ENCODE measurements at places on chromosomes 1 and 21.

GRCh38 chr1:35120458-35121133, 41.4 kb downstream of the ZMYM1 start:
- no peak for DNase-seq

DNA sequence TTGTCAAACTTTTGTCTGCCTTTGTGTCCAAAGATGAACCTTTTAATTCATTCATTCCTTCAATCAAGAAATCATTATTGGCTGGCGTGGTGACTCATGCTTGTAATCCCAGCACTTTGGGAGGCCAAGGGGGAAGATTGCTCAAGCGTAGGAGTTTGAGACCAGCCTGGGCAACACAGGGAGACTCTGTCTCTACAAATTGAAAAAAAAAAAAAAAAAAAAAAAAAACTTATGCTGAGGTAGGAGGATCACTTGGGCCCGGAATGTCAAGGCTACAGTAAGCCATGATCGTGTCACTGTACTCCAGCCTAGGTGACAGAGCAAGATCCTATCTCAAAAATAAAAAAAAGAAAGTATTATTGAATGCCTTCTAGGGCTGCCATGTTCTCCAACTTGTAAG, 51.3 kb upstream of the CXADR start:
- DNase-seq: no peak

- DNase-seq: no peak
These were observed 90.8 kb downstream of the USH2A start for GRCh38 chr1:216332462-216332861.

DNA sequence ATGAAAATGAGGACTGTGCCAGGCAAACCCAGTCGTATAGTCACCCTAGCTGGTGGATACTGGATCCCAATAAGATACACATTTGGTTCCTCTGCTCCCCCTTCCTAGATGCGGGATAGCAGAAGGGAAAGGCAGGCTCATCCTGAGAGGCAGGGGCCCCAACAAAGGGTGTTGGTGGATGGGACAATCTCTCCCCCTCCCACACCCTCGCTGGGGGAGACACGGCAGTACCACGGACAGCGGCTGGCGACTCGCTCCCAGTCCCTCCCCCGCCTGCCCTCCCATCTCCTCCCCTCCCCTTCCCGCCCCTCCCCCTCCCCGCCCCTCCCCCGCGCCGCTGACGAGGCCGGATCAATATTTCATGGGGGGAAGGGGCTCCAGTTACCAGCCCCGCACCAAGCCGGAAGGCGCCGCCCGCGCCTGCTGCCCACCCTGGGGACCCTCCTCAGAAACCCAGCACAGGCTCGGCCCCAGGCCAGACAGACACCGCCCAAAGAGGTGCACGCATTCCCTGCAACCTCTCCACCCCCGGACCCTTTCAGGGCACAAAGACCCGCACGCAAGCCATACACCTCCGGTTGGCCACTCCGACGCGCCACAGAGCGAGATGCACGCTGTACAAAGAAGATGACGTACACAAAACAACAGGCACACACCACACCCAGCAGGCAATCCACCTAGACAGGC, 11.5 kb downstream of the RIMS3 start:
- DNase-seq: no peak

DNA sequence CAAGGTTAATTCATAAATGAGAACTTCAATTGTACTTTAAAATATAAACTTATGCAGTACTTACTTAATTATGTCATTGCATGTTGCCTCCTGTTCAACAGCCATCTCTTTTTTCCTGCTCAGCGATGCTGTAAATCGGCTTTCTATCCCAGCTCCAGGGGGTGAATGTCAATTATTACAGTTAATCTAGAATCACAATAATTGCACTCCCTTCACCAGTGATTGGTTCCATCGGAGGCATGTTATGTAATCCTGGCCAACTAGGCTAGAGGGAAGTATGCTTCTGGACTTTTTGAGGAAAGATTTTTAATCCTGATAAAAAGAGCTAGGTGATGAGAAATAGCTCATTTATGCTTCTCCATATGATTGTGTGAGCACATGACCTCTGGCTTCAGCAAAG, 53.8 kb upstream of the SGIP1 start:
- DNase-seq: no peak
